Aorta (tissue), 5 donors: ENCODE measurements at places on chromosomes 16 and 17. TPM values are rescaled to one million over a fixed set of nuclear protein-coding genes. Genes with fewer than 3 reads are reported as not detected.

KCNJ18 gene
- total RNA-seq, result not detected

TBC1D16 gene
- 43.6 TPM for total RNA-seq

TEX19 gene
- not detected for total RNA-seq

NAA38 gene
- 44.1 TPM for total RNA-seq

CD300H gene
- not detected for total RNA-seq

DNA sequence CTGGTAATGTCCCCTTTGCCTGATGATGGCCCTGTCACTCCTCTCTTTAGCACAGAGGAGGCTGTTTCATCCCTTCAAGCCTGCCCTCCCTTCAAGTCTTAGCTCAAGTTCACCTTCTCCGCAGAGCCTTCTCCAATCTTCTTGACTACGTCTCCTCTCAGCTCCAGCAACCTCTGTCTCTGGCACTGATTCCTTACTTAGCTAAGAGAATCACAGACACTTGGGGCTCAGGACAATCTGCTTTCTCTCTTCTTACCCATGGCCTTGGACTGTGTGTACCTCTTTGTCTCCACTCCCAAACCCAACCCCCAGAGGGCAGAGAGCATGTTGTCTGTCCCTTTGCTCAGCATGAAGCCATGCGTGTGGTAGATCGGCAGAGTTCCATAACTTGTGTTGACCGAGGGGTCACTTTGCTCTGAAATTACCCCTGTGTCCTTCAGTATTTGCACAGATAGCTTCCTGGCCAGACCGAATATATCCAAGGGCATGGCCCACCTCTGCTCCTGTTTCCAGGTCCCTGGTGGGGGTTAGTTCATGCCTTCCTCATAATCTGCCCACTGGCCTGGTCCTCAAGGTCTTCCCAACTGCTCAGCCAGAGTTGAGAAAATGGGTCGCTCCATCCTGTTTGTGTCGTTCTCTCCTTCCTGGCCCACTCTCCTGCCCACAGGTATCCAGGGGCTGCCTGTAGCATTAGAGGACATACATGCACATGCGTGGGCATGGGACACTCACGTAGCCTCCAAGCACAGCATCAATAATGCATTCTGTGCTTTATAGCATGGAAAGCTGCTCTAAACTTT, 41.6 kb downstream of the MAPT start:
- H3K4me3 ChIP-seq, result no peak overlapping the region
- H3K27ac ChIP-seq, result no peak overlapping the region
- H3K4me1 ChIP-seq, result no peaks in the 10 kb centered on the region
- no peaks in the 10 kb centered on the region for H3K27me3 ChIP-seq
- DNase-seq, result no peak
- no peaks in the 10 kb centered on the region for H3K36me3 ChIP-seq

GRCh38 chr17:20156196-20157000, 147.2 kb downstream of the SPECC1 start:
- peak; percentile 76 for DNase-seq
- H3K36me3 ChIP-seq, result no peaks in the 10 kb centered on the region
- peak overlapping the region; percentile 74 for H3K4me3 ChIP-seq

- no peak for DNase-seq
- H3K4me1 ChIP-seq, result no peaks in the 10 kb centered on the region
- no peaks in the 10 kb centered on the region for H3K27me3 ChIP-seq
Measured at GRCh38 chr16:77596261-77596660, 126.1 kb upstream of the NUDT7 start.

DNA sequence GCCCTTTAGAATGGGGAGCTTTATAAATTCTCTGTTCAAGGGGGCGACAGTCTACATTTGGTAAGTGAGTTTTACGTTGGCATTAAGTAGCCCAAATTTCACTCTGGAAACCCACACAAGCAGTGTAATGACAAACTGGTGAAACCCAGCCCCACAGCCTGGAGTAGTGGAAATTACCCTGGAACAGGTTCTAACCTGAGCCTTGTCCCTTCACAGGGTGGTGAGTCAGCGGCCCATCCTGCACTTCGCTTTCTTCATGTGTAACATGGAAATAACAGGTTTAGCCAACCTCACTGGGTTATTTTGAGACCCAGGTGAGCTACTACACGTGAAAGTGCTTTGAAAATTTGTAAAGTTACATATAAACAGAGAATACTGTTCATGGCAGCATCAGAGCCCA, 3.5 kb upstream of the TLCD3A start:
- no peaks in the 10 kb centered on the region for H3K27me3 ChIP-seq
- H3K4me3 ChIP-seq, result no peak overlapping the region
- H3K36me3 ChIP-seq, result no peaks in the 10 kb centered on the region

- no peaks in the 10 kb centered on the region for H3K36me3 ChIP-seq
- H3K4me1 ChIP-seq, result no peaks in the 10 kb centered on the region
- H3K4me3 ChIP-seq, result peak within 1 kb of the TSS; percentile 33
- no peaks in the 10 kb centered on the region for H3K27me3 ChIP-seq
Measured at GRCh38 chr16:67847064-67847861, at the start of gene CENPT. TSS of gene CENPT (minus strand) at chr16:67847693. CDS start at chr16:67833859, 13,834 bp downstream.

- H3K27ac ChIP-seq, result no peak overlapping the region
- H3K4me1 ChIP-seq, result no peaks in the 10 kb centered on the region
- no peaks in the 10 kb centered on the region for H3K36me3 ChIP-seq
- H3K4me3 ChIP-seq, result no peak overlapping the region
- no peak for DNase-seq
Measured at GRCh38 chr16:50724306-50724705, 17.6 kb upstream of the CYLD start.

GRCh38 chr17:65799869-65800268, 238.4 kb upstream of the AXIN2 start:
- no peak for DNase-seq
- H3K27me3 ChIP-seq, result no peaks in the 10 kb centered on the region
- H3K36me3 ChIP-seq, result no peaks in the 10 kb centered on the region
- no peak overlapping the region for H3K4me3 ChIP-seq
- no peaks in the 10 kb centered on the region for H3K4me1 ChIP-seq

DNA sequence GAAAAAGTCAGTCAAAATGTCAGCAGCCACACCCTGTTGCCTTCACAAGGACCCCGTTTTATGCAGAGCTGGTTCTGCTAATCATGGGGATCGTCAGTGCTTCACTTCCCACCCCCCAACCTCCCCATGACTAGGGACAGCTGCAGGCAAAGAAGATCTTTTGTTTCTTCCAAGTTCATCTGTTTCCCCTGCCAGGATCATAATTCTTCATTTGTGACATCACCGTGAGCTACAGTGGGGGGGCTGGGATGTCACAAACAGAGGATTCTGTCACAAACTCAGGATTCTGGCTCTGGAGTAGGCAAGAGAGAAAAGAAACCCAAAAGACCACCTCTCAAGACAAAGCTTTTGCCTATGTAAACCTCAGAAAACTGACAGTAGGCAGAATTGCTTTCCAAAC, 24.7 kb downstream of the DNAJC7 start:
- H3K27me3 ChIP-seq, result no peaks in the 10 kb centered on the region
- peaks cover 21% of the 10 kb centered on the region for H3K36me3 ChIP-seq
- no peak overlapping the region for H3K27ac ChIP-seq
- H3K4me1 ChIP-seq, result no peaks in the 10 kb centered on the region
- no peak for DNase-seq

DNA sequence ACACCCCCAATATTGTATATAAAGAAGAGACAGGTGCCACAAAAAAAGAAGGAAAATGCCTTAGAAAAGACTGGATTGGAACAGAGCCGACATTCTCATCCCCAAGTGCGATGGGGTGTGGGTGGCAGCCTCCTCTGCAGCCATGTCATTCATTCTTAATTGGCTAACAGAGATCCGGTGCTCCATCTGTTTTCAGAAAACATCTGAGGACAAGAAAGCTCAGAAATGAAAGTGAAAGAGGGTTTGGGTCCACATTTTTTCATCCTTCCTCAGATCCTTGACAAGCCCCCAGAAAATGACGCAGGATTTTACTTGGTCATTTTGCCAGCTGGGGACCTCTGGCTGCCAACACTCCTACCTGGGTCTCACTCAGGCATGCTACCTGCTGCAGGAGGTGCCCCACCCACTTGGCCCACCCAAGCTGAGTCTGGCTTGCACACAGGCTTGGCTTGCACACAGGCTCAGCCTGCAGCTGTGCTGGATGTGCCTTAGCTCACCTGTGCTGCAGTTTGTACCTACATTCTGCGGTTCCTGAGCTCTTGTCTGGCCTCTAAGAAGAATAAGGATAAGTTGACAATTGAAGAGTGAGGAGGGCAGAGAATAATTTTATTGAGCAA, 21.9 kb downstream of the KIF2B start:
- H3K4me3 ChIP-seq, result no peak overlapping the region
- H3K36me3 ChIP-seq, result no peaks in the 10 kb centered on the region

DNA sequence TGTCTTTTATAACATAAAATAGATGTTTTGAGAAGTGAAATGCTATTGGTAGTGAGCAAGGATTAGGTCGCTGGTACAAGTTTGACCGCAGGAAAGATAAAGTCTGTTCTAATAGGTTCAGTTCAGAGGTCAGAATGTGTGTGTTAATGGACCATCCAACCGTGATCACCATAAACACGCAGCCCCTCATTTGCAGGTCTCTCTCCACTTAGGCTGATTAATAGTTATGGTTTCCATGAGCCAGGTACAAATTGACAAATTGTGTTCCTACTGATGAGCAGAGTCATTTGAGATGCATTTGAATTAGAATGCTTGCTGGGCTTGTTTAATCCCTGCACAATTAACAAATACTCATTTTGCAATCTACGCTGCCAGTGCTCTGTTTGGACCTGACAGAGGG, 318.1 kb upstream of the GOT2 start:
- DNase-seq, result no peak
- no peak overlapping the region for H3K4me3 ChIP-seq
- H3K27ac ChIP-seq, result no peak overlapping the region
- no peaks in the 10 kb centered on the region for H3K27me3 ChIP-seq
- no peaks in the 10 kb centered on the region for H3K4me1 ChIP-seq

DNA sequence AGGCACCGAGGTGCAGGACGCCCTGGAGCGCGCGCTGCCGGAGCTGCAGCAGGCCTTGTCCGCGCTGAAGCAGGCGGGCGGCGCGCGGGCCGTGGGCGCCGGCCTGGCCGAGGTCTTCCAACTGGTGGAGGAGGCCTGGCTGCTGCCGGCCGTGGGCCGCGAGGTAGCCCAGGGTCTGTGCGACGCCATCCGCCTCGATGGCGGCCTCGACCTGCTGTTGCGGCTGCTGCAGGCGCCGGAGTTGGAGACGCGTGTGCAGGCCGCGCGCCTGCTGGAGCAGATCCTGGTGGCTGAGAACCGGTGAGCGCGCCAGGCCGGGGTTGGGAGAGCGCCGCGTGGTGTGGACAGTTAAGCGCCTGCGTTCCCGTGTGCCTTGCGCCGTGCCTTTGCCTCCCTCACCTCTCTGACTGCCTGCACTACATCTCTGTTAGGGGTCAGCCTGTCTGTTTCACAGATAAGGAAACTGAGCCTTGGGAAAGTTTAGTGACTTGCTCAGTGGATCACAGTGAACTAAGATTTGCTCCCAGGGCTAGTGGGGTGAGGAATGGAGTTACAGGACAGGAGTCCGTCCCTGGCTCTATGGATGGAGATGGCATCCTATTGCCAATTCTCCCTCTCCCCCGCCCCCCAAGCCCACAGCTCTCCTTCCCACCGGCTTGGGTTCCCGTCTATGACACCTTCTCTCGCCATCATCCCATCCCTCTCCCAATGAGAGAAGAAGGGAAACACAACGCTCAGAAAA, 880 bp downstream of the SARM1 start:
- H3K27ac ChIP-seq, result no peak overlapping the region
- H3K27me3 ChIP-seq, result no peaks in the 10 kb centered on the region
- no peak for DNase-seq
